NCI-H1092 treated with DMSO at 0.1 percent for 48 hours (cell line): ENCODE measurements at places on chromosomes 12 and 14.

GRCh38 chr12:52900166-52900895, 4.5 kb downstream of the KRT8 start:
- DNase-seq = no peak

- no peak for DNase-seq
Observed at GRCh38 chr12:65858831-65859230, 34.5 kb downstream of the HMGA2 start.

- DNase-seq = peak; percentile 73
Observed at GRCh38 chr12:12357719-12358461, 1.0 kb downstream of the BORCS5 start.

- DNase-seq = no peak
Observed at GRCh38 chr14:54715239-54715638, 148.3 kb downstream of the SAMD4A start.

GRCh38 chr12:58459191-58459590, 461.1 kb downstream of the LRIG3 start:
- DNase-seq = no peak

GRCh38 chr12:59185295-59185694, 265.0 kb upstream of the LRIG3 start:
- no peak for DNase-seq

DNA sequence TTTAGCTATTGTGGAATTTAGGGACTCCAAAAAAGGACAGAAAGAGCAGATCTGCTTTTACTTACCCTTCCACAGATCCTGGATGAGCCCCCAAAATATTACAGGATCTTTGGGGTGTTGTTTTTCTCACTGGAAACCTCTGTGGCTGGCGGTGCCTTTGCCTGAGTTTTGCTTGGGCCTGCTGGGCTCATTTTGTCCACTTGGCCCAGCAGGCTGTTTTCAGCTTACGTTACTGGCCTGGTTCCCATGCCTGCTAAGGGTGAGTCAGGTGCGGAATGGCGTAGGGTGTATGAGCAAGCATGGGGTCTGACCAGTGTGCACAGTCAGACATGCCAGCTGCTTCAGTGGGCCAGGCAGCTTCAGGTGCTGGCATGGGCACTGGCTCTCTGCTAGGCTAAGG, 45.8 kb downstream of the HSD17B6 start:
- DNase-seq = no peak

- DNase-seq = peak; percentile 39
Observed at GRCh38 chr12:54195737-54196347, 7.1 kb upstream of the SMUG1 start.

GRCh38 chr12:25924491-25925001, 33.9 kb upstream of the RASSF8 start:
- no peak for DNase-seq

GRCh38 chr14:68790644-68791077, 2.2 kb downstream of the ZFP36L1 start:
- no peak for DNase-seq

- DNase-seq = no peak
Observed at GRCh38 chr12:108914121-108914531, 34.2 kb downstream of the DAO start.

- DNase-seq = no peak
Observed at GRCh38 chr12:16520328-16520727, 85.6 kb downstream of the LMO3 start.

- peak; percentile 56 for DNase-seq
Observed at GRCh38 chr14:32426586-32427388, 97.7 kb downstream of the AKAP6 start.

DNA sequence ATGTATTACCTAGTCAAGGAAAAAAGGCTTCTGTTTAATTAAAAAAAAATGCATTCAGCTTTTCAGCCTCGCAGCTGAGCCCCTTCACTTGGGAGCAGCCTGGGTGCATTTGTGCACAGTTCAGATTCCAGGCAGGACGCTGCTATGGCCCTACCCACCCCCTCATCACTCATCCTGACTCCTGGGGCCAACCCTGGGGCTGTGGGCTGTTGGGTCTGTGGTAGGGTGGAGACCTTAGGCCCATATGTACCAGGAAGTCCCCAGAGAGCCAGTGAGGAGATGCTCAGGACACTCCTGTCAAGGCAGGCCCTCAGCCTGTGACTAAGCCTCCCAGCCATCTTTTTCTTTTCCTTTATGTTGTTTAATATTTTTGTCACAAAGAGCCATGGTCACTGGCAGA, 9.3 kb upstream of the CDCA4 start:
- DNase-seq = no peak

- DNase-seq = no peak
Observed at GRCh38 chr14:62768753-62769152, 276.5 kb downstream of the KCNH5 start.

DNA sequence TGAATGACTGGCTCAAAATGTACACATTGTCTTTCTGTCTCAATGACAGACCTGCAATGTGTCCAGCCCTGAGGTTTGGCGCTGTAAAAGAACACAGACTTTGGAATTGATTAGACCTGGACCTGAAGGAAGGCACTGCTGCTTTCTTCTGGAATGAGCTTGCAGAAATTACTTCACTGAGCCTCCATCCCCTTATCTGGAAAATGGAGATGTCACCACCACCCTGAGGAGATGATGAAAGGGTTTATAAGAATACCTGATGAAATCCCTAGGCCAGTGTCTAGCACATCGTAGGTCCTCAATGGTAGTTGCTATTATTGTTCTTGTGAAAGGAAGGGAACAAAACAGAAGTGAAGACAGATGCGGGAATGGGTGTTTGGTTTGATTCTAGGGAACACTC, 9.7 kb upstream of the WSB2 start:
- DNase-seq = no peak

DNA sequence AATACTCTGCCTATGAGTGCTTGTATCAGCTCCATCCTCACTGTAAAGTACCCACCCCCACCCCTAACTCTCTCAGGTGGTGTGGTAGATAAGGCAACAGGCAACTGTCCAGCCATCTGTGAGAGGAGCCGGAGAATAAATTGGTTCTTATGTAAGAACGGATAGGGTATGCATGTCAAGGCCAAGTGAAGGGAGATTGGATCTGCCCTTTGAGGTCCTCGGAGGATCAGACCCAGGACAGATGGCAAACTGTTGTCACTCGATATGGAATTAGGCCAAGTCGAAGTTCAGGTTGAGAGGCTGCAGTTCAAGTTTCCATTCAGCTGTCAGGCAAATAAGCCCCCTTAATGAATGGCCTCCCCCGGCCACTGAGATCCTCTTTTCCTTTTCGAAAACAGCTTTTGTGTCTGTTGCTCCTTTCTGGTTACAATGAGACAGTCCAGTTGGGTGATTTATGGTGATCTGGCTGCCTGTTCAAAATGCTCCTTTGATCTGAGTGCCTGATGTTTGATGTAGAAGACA, 120.3 kb downstream of the VRK1 start:
- no peak for DNase-seq

DNA sequence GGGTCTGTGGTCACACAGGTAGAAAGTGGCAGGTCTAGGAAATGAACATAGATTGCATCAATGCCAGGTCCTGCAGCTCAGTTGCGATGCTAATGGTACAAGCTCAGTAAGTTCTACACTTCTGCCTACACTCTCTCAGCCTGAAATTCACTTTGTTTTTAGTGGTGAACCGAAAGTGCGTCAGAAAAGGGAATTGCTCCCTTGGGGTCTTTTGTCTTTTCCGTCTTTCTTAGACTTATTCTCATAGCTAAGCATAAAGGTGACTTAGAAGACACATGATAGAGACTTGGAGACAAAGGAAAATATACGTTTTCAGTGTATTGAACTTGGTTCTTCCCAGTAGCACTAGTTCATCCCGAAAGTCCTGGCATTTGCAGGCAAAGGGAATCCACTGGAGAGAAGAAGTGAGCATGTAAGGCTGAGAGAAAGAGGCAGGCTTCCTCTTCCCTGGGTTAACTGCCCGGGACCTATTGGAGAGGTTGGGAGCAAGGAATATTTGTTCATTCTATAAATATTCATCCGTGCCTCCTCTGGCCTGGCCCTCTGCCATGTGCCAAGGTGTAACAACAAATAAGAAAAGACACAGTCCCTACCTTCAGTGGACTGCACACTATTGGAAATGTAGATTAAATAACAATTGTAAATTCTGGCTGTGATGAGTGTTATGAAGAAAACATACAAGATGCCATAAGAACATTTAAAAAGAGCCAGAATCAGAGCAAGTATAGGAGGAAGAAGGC, 785.8 kb downstream of the MED13L start:
- DNase-seq = no peak

- DNase-seq = peak; percentile 54
Observed at GRCh38 chr12:31591380-31591901, 505 bp upstream of the DENND5B start.

DNA sequence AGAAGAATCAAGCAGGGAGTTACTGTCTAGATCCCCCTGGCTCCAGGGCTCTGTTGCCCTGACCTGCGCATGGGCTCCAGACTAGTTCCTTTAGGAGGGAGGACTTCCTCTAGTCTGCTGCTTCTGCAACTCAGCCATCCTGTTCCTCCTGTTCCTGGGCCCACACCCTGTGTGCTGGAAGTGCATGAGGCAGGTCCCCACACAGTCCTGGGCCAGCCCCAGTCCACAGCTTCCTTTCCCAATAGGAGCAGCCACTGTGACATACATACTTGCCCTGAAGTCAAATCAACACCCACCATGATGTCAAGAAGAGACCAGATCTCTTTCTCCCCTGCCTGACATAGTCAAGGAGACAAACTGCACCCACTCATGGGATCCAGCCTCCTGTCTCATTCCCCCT, 1.3 kb downstream of the SDR9C7 start:
- DNase-seq = no peak

- no peak for DNase-seq
Observed at GRCh38 chr14:53735916-53736315, 220.7 kb downstream of the BMP4 start.

- DNase-seq = no peak
Observed at GRCh38 chr12:46020768-46021167, 30.4 kb upstream of the SCAF11 start.
